SJSA1 (cell line): ENCODE measurements at places on chromosomes 1 and 21. TPM values are rescaled to one million over a fixed set of nuclear protein-coding genes. Genes with fewer than 3 reads are reported as not detected.

DNA sequence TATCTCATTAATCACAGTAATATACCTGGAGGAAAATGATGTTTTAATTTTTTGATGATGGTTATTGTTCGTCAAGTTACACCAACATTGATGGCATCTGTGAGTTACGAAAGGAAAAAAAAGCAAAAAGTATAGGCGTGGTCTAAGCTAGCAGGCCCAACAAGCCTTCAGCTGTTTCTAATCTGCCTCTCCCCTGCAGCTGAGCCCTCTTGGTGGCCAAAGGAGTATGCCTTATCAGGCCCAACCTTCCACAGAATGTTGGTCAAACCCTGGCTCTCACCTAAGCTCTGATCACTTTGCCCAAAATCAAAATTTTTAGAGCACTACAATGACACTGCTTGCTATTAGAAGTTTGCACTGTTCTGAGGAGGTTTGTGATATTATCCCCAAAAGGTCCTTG is 4.9 kb downstream of the C1orf105 start:
- DNase-seq, result no peak

- no peak for DNase-seq
Measured at GRCh38 chr1:62210960-62211359, 16.3 kb downstream of the L1TD1 start.

- DNase-seq, result no peak
Measured at GRCh38 chr1:185087746-185088145, 42.4 kb downstream of the RNF2 start.

GRCh38 chr1:204834336-204834735 is 36.3 kb upstream of the NFASC start:
- DNase-seq, result no peak

GRCh38 chr1:28354121-28354520 is 15.4 kb upstream of the PHACTR4 start:
- peak; percentile 47 for DNase-seq

The CFAP141 gene
- total RNA-seq, result not detected in 2 replicates

GRCh38 chr1:67683316-67683715 is 1.7 kb upstream of the GADD45A start:
- DNase-seq, result no peak

DNA sequence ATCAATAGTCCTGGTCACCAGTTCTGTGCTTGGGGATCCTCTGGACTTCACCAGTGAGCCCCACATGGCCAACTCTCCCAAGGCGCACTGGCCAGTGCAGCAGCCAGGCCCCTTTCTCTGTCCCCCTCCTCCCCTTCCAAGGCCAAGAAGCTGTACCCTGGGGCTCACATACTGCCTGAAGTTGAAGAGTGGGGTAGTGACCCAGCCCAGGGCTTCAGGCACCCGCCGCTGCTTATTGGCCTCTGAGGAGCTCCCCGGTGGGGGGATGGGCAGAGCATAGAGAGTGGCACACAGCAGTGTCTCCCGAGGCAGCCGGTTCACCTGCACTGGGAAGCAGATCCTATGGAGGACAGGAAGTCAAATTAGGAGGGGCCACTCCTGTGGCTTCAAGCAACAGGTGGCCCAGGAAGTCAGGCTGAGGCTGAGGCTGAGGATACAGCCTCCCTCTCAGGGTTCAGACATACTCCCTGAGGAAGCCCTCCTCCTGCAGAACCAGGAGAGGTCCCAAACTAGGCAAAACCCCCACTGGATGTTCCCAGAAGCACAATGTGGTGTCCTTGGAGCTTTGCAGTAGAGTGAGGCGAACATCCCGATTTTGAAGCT is 38.2 kb upstream of the PPP1R15B start:
- DNase-seq, result no peak

DNA sequence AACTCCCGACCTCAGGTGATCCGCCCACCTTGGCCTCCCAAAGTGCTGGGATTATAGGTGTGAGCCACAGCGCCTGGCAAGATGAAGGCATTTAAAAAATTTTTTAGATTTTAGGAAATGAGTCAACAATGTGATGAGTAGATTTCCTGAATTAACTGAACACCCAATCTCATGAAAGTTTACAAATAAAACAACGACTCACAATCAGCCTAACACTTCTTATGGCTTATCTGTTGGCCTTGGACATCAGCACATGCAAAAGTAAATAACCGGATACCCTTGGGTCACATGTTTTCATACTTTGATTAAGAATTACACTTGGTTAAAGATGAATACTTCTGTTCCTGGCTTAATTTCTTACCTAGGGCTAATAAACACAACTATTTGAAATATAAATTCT is 3.0 kb downstream of the GNG12 start:
- no peak for DNase-seq

The TEX38 gene
- total RNA-seq, result not detected in 2 replicates

The FAM163A gene
- total RNA-seq, result not detected in 2 replicates

DNA sequence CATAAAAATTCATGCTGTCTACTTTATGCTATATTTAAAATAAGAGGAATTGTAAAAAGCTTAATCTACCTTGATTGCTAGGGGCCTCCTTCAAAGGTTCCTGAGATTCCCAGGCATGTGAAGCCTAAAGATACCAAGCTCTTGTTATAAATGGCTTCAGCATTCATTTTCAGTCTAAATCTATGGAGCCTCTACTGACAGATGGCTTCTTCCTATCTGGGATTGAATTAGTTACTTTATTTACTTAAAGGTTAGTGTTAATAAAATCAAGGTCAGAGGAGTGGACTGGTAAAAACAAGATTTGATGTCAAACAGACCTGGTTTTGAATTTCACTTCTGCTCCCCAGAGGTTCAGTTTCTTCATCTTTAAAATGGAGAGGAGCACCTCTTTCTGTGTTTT is 93.7 kb downstream of the TNNI3K start:
- no peak for DNase-seq

DNA sequence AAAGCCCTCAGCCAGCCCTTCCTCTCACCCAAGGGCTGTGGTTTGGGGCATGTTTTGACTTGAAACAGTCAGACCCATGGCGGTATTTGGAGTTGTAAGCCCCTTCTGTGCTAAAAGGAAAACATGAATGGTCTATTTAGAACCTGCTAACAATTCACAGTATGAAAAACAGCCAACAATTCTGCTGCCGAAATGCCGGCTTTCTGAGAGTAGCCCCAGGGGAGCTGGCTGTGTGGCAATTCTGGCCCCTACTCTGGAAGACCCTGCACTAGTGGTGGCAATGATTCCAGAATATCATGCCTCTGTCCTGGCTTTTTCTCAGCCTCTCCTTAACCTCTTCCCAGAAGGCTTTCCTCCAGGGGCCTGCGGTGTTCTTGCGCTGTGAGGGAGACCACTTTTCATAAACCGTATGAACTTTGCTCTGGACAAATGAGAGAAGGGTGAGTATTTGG is 118.7 kb downstream of the EDEM3 start:
- no peak for DNase-seq

DNA sequence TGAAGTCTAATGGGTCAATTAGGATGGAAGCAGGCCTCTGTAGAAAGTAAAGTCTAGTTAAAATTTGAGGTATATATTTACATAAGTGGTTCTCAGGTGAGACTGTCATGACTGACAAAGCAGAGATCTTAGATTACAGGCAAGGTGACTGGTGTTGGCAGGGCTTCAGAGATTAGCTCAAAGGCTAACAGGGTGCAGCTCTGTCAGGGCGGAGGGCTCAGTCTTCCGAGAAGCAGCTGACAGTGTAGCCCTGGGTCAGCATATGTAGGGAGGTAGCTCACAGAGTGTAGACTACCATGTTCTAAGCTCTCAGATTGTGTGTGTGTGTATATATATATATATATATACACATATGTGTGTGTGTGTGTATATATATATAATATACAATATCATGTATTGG is 54.7 kb downstream of the RBM11 start:
- no peak for DNase-seq

DNA sequence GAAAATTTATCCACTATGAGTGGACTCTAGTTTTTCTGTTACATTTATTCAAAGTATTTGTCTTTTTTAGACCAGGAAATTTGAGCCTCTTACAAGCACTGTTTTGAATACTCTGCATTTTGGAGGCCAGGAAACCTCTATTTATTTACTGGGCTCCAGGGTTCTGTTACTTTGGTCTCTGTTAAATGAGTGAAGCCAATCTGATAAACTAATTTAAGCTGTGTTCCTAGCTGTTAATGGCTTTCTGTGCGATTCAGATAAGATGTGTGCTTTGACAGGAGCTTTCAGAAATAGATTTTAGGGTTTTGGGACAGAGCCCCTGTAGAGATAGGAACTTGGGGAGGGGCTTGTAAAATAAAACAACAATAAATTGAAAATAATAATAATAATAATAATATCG is 23.9 kb downstream of the ACKR1 start:
- no peak for DNase-seq

The SYCP1 gene
- not detected in 2 replicates for total RNA-seq

DNA sequence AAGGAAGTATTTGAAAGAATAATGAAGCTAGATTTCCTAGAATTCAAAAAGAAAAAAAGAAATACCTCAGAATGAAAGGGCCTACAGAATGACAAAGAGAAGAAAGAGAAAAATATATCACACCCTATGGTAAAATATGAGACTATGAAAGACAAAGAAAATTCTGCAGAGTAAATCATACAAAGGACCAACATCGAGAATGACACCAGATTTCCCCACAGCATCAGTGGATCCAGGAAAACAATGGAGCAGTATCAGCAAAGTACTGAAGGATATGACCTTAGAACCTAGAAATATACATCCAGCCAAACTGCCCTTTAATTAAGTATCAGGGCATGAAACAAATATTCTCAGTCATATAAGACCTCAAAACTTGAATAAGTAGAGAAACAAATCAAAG is 21.2 kb upstream of the IFNAR2 start:
- DNase-seq, result no peak

- no peak for DNase-seq
Measured at GRCh38 chr1:66777831-66778230, 23.2 kb downstream of the INSL5 start.

The SLC30A2 gene
- not detected in 2 replicates for total RNA-seq

The DAB1 gene
- total RNA-seq, result not detected in 2 replicates

GRCh38 chr1:165228676-165229075 is 127.8 kb downstream of the LMX1A start:
- DNase-seq, result no peak

DNA sequence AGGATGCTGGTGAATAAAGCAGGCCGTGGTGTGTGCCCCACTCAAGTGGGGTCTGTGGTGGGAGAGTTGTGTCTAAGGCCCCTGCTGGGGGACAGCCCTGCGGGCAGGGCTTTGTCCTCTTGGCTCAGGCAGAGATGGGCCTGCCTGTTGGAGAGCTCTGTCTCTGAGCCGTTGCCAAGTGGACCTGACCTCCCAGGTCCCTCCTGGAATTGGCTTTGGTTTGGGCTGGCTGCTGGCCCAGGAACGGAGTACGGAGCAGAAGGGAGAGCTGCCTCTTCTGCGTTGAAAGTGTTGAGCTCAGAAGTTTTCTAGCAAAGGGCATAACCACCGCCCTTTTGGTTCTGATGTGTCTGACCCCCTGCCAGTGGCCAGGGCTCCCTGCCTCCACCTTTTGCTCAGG is 153.9 kb downstream of the PEX14 start:
- no peak for DNase-seq

The VAV3 gene
- total RNA-seq, result not detected in 2 replicates

GRCh38 chr1:104794035-104794434 is 1044.3 kb downstream of the AMY1C start:
- DNase-seq, result no peak

DNA sequence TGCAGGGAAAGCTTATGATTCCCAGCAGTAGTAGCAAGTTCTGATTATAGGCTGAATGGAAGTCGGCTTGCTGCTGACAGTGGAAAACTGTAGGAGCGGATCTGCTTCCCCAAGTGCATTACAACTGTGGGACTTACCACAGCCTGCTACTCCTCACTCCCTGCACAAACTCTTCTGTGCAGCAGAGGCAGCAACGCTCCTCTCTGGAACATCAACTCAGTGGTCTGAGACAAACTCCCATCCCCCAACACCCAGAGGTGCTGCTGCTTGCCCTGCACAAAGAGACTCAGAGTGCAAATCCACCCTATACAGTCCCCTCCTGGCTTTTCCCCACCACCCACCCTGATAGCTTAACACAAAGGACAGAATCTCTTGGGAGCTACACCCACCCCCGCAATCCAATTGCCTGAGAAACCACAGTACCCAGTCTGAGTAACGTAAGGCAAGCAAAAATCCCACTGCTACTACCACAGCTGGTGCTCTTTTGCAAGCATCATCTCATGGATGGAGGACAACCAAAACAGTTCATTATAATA is 1455.2 kb downstream of the AMY1C start:
- DNase-seq, result no peak
